Kidney epithelial cell (primary cell): ENCODE measurements at places on chromosomes 6 and 20.

- no peak for DNase-seq
These were observed 6.5 kb upstream of the USP45 start for GRCh38 chr6:99521633-99522151.

DNA sequence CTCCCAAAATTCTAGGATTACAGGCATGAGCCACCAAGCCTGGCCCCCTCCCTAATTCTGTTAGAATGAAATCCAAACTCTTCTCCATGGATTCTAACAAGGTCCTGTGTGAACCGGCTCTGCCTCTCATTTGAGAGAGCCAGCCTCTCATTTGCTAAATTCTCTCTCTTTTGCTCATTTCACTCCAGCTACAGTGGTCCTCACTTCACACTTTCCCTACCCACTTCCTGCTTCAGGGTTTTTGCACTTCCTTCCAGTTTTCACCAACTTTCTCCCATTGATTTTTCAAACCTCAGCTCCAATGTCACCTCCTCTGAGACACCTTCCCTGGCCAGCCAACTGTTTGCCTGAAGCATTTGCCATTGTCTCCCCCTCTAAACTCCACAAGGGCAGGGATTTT, 5.1 kb downstream of the COX4I2 start:
- no peak for DNase-seq

GRCh38 chr6:9875605-9876353, 539.1 kb downstream of the TFAP2A start:
- DNase-seq, result no peak

- no peak for DNase-seq
These were observed 17.0 kb upstream of the HEY2 start for GRCh38 chr6:125732398-125732797.

DNA sequence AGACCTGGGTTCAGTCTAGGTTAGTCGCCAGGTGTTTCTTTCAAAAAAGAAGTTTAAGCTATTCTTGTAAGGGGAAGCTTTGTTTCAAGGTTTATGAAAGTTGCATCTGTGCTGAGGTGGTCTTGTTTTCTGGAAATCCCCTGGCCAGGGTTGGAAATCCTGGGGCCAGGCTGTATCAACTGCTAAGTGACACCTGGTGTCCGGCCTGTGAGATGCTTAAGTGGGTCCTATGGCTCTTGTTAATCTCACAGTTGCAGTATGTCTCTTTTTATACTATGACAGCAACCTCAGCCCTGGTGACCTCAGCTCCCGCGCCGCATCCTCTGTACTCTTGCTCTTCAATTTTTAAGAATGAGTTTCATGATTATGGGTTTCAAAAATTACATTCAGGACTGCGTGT, 72.0 kb downstream of the CHMP4B start:
- no peak for DNase-seq
